Thoracic aorta (tissue), 2 donors: ENCODE measurements at places on chromosomes 12 and 14. TPM values are rescaled to one million over a fixed set of nuclear protein-coding genes. Genes with fewer than 3 reads are reported as not detected.

GRCh38 chr14:98582276-98582675 lies 689.7 kb downstream of the BCL11B start:
- DNase-seq = no peak

The CRACR2A gene
- 2.2 TPM for total RNA-seq

DNA sequence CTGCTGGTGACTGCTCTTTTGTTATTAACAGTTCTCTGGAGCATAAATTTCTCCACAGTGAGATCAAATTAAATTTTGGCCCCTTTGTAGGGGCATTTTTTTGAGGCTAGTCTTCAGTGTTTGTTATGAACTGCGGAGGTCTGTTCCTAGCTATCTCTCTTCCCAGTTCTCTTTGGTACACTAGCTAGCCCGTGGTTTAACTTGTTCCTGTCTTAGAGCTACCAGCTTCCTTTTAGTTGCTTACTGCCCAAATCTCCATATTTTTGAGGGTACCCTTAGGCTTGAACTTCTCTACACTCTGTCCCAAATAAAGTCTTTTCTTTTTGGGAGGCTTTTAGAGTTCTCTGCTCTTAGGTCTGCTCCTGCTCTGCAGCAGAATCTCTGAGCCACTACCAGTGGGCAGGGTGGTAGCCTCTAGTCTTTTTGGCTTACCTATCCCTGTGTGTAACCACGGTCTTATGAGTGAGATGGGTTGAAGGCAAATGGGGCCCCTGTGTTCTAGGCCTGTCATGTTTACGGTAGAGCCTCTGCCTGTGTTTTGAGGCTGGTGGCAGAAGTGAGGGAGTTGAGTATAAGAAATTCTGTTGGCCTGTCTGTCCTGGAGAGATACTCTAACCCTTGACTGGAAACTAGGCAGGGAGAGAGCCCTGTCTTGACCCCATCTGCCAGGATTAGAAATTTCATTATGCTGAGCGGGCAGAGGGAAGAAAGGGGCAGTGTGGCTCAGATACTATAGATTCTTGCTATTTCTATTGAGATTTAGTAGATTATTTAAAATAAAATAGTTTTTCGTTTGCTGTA lies 21.0 kb downstream of the CNOT2 start:
- DNase-seq = no peak

The MYH6 gene
- total RNA-seq = not detected

The SERPINA1 gene
- total RNA-seq = 22.4 TPM

The SRRM4 gene
- not detected for total RNA-seq

DNA sequence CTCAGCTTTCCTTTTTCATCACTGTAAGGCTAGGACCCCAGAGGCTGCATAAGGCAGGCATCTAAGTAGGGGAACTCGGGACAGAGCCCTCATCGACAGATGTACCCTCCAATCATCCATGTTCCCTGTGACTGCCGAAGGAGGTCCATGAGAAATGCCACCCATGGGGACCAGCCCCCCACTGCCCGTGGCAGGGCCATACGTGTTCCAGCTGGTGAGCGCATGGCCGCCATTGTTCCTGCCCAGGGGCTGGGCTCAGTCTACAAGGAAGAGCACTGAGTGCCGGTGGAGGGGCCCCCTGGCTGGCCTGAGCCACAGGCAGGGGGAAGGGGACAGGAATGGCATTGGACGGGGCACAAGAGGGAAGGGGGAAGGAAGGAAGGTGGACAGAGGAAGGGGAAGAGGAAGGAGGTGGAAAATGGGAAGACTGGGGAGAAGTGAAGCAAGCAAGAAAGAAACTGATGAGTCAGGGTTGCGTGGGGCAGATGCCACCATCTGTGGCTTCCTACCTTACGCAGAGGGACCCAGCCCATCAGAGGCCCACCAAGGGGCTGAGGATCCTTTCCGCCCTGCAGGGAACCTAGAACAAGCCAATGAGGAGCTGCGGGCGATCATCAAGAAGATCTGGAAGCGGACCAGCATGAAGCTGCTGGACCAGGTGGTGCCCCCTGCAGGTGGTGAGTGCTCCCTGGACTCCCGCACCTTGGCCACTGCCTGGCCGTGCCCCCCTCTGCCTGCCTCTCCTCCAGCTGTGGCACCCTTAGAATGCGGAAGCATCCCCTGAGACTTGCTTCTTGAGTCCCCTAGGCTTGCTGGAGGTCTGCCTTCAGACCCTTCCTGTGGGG lies 120.6 kb upstream of the FKBP4 start:
- DNase-seq = no peak

DNA sequence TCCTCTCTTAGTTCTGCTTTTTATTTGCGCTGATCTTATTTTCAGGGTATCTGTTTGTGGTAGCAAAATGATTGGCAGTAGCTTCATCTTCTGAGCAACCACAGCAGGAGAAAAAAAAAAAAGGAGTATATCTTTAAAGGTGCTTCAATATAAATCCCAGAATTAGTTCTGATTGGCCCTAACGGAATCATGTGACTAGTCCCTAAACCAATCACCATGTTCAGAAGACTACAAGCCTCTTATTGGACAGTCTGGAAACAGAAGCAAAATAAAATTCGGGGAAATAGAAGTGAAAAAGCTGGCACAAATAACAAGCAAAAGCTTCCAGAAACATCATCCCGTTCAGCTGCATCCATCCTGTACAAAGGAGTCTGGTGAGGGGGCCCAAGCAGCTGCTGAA lies 49.9 kb upstream of the PTPRO start:
- no peak for DNase-seq

The KCNJ8 gene
- 8.1 TPM for total RNA-seq
